ENCODE measurements at places on chromosomes 1 and 21. TPM values are rescaled to one million over a fixed set of nuclear protein-coding genes. Genes with fewer than 3 reads are reported as not detected.

GRCh38 chr1:151802372-151802771 lies 2.8 kb downstream of the LINGO4 start:
- no peak overlapping the region for H3K4me3 ChIP-seq
- H3K27ac ChIP-seq: no peak overlapping the region
- no peaks in the 10 kb centered on the region for H3K36me3 ChIP-seq
- no peaks in the 10 kb centered on the region for H3K27me3 ChIP-seq

SNX7 gene
- total RNA-seq: 27.8 TPM

DNA sequence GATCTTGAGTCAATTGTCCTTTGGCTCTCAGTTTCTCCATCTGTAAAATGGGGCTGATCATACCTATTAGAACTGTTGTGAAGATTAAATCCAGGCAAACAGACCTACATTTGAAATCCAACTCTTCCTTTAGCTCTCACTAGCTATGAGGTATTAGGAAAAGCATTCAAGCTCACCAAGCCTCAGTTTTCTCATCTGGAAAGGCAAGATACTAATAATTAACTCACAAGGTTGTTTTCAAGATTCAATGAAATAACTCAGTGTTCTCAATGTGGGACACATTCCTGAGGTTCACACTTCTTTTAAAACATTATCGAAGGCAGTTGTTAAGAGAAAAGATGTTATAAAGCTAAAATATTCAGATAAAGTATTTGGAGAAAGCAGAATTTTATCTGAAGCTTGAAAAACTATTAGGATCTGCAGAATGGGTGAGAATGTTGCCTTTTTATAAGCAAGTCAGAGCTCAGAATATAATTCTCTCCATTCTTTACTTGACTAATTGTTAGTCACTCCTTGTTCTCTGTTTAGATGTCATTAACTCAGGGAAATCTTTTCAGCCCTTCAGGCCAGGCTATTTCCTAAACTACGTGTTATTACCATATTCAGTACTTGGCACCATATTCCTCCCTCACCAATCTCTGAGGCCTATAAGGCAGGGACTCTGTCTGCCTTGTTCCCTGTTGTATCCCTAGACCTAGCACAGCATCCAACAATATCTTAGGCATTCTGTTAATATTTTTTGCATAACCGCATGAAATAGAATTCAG lies 72.0 kb upstream of the VAV3 start:
- no peak overlapping the region for H3K27ac ChIP-seq
- peaks cover 5% of the 10 kb centered on the region for H3K4me1 ChIP-seq
- no peak overlapping the region for H3K4me3 ChIP-seq
- no peaks in the 10 kb centered on the region for H3K27me3 ChIP-seq

- no peaks in the 10 kb centered on the region for H3K27me3 ChIP-seq
- no peak overlapping the region for H3K27ac ChIP-seq
- no peaks in the 10 kb centered on the region for H3K36me3 ChIP-seq
Observed at GRCh38 chr1:65719391-65719790, 73.3 kb upstream of the PDE4B start.

ADAMTS5 gene
- total RNA-seq: 5.8 TPM

GRCh38 chr21:37704751-37705150 lies 211.5 kb downstream of the KCNJ6 start:
- no peaks in the 10 kb centered on the region for H3K36me3 ChIP-seq
- no peaks in the 10 kb centered on the region for H3K27me3 ChIP-seq
- H3K4me1 ChIP-seq: no peaks in the 10 kb centered on the region
- H3K4me3 ChIP-seq: no peak overlapping the region
- DNase-seq: no peak
- no peak overlapping the region for H3K27ac ChIP-seq

- H3K36me3 ChIP-seq: no peaks in the 10 kb centered on the region
- no peak overlapping the region for H3K4me3 ChIP-seq
- no peaks in the 10 kb centered on the region for H3K27me3 ChIP-seq
- no peaks in the 10 kb centered on the region for H3K4me1 ChIP-seq
- H3K27ac ChIP-seq: no peak overlapping the region
- DNase-seq: no peak
Observed at GRCh38 chr1:112731451-112731850, 16.3 kb upstream of the PPM1J start.

All from thoracic aorta (tissue), 2 donors.